Stimulated activated CD8-positive, alpha-beta memory T cell treated with anti-CD3 and anti-CD28 coated beads, Interleukin-2, amount 100 ng/mL, for 48 hours (primary cell): ENCODE measurements at places on chromosomes 4 and X.

GRCh38 chr4:25892796-25893195, 21.2 kb upstream of the SMIM20 start:
- DNase-seq: no peak

- DNase-seq: no peak
These were observed 37.4 kb downstream of the MGARP start for GRCh38 chr4:139242511-139243051.

- no peak for DNase-seq
These were observed 107.6 kb downstream of the CDS1 start for GRCh38 chr4:84690481-84690880.

GRCh38 chrX:123171781-123172180, 12.3 kb upstream of the GRIA3 start:
- DNase-seq: no peak

GRCh38 chr4:15793506-15794363, 15.6 kb downstream of the CD38 start:
- no peak for DNase-seq
